ENCODE measurements at places on chromosomes 7 and 10. TPM values are rescaled to one million over a fixed set of nuclear protein-coding genes. Genes with fewer than 3 reads are reported as not detected.

- no peak for DNase-seq
Measured at GRCh38 chr7:127557803-127558202, 27.6 kb downstream of the GCC1 start.

- DNase-seq = no peak
Measured at GRCh38 chr10:60777696-60778213, 523 bp upstream of the CDK1 start.

The HERPUD2 gene
- 55.6 TPM for total RNA-seq

GRCh38 chr7:44561962-44562621 lies 11.6 kb downstream of the DDX56 start:
- DNase-seq = no peak

The ACSL5 gene
- 55.8 TPM for total RNA-seq

The CFAP69 gene
- not detected for total RNA-seq

DNA sequence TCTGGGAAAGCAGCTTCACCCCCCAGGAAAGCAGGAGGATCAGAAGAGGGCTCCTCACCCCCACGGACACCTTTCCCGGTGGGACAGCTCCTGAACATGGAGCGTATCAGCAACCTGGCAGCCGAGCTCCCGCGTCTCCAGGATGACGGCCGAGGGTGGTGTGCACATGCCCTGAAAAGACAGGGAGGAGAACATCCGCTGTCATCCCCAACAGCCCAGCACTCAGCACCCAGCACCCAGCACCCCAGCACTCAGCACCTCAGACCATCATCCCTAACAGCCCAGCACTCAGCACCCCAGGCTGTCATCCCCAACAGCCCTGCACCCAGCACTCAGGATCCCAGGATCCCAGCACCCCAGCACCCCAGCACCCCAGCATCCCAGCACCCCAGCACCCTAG lies 3.9 kb upstream of the CFAP46 start:
- DNase-seq = no peak

DNA sequence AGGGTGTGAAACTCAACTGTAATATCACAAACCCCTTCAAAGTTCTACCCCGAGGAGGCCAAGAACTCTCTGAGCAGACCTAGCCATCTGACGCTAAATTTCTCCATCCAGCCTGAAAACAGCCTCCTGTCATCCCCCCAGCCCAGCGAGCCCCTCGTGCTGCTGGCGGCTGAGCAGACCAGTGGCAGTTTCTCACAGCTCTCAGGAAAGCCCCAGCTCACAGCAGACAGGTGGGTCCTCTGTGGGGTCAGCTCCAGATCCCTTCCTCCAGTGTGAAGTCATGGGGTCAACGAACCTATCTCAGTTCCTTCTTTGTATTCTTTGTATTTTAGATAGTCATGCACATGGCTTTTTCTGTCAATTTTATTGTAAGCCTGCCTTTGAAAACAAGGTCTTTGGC lies 7.8 kb downstream of the GARIN1A start:
- no peak for DNase-seq

The RGR gene
- total RNA-seq = not detected

Data from activated naive CD8-positive, alpha-beta T cell treated with anti-CD3 and anti-CD28 coated beads, Interleukin-2, amount 10 ng/mL, durations not matched to agents 7 days and 5 days (primary cell).